ENCODE measurements at places on chromosomes 13 and 19. TPM values are rescaled to one million over a fixed set of nuclear protein-coding genes. Genes with fewer than 3 reads are reported as not detected.

GRCh38 chr13:24625331-24625731, 54.9 kb upstream of the ATP12A start:
- no peak for DNase-seq

The DNM2 gene
- total RNA-seq: 226 TPM

- no peak for DNase-seq
Measured at GRCh38 chr13:106173891-106174610, 361.4 kb downstream of the EFNB2 start.

DNA sequence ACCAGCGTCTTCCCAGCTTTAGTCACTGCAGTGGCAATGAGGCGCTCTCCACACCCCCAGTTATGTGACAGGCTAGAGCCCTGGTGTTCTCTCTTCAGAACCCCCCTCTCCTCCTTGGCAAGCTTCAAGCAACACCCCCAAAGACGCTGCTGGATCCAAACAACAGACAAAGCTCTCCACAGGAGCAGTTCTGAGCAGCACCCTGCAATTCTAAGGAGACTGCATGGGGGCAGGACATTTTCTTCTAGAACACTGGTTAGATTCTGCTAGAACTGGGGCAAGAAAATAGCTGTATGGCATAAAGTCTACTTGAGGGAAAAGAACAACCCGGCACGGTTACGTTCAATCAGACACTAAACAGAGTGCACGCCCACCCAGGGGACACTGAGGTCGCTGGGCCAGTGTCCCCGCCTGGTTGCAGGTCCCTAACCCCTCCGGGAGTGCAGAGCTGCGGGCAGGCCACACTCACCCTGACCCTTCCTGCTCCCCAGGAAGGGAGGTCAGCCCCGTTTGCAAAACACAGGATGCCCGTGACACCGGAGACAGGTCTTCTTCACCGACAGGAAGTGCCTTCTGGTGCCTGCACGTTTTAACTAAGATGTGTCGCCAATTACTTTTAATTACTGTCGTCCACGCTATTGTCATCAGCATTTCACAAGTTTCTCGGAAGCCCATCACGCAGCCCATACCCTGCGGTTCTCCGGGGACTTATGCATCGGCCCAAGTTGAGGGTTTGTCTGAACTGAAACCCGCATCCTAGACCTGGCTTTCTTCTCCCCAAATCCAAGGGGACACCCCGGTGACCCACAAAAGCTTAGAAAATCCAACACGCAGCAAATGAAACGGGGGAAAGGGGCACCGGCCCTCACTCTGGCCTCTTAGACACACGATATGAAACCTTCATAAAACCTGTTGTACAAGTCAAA, 943 bp downstream of the GJB6 start:
- DNase-seq: no peak

DNA sequence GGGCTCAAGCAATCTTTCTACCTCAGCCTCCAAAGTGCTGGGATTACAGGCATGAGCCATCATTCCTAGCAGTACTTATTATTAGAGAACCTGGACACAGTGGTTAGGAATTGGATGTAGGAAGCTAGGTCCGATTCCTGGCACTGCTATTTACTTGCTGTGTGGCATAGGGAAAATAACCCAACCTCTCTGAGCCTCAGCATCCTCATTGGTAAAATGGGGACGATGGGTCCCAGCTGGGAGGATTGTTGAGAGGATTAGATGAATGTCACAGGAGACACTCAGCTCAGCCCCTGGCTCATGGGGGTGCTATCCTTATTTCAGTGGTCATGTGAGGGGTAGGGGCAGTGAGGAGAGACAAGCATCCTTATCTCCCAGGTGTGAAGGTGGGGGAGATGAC, 6.8 kb upstream of the PEPD start:
- no peak for DNase-seq

GRCh38 chr19:37855098-37855497, 51.3 kb downstream of the WDR87 start:
- peak; percentile 72 for DNase-seq

DNA sequence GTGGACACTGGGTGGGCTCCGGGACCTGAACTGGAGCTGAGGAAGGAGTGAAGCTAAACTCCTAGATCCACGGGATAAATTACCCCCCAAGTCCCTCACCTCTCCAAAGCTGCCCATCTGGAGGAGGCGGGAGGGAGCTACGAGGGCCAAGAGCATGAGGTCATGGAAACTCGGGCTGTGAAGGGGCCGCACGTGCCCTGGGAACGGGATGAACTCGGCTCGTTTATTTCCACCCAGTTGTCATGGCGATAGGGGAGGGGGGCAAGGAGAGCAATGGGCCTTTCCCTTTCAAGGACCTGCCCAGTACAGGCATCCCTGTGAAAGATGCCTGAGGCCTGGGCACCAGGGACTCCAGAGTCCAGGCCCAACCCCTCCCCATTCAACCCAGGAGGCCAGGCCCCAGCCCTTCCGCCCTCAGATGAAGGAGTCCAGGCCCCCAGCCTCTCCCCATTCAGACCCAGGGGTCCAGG, 3.8 kb downstream of the PPP1R12C start:
- peak; percentile 95 for DNase-seq

DNA sequence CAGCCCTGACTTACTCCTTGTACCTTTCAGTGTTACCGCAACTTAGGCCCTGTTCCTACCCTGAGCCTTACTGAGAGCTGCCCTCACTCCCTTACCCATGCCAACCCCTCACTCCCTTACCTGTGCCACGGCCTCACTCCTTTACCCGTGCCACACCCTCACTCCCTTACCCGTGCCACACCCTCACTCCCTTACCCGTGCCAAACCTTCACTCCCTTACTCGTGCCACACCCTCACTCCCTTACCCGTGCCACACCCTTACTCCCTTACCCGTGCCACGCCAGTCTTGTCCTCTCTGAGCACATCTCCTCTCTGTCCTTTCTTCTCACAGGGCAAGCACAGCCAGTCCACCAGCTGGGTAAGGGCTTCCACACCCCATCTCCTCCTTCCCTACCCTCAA, 20.3 kb downstream of the AXL start:
- DNase-seq: no peak

- peak; percentile 78 for DNase-seq
Measured at GRCh38 chr19:40523322-40524047, 53.2 kb upstream of the SHKBP1 start.

GRCh38 chr19:37987356-37988332, 80.6 kb downstream of the SIPA1L3 start:
- no peak for DNase-seq

- DNase-seq: no peak
Measured at GRCh38 chr13:18628428-18628827, 553.2 kb downstream of the TUBA3C start.

DNA sequence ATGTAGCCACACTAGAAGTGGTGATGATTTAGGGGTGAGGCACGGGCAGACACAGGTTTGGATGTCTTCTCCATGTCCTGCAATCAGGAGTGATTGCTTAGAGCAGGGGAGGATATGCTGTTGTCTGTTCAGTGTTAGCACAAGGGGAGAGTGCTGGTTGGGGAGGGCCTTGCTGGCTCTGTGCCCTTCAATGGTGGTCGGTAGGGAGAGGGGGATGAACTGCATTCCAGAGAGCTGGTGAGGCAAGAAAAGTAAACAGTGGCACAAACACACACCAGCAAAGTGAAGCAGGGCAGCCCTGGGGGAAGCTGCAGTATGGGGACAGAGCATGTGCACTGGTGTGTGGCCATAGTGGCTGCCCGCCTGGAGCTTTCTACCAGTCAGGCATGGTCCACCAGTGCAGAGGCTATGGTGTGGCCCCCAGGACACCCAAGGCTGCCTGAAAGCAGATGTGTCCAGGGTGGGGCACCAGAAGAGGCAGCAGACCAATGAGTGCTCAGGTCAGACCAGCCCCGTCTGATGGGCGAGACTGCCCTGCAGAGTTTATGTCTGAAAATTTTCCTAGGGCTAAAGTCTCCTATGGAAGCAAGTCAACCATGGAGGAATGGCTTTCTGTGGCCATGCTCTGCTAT, 1676.9 kb downstream of the PCDH9 start:
- DNase-seq: peak; percentile 41

The ZNF44 gene
- 35.5 TPM for total RNA-seq

The URAD gene
- total RNA-seq: not detected

GRCh38 chr19:31168106-31168625, 181.1 kb downstream of the TSHZ3 start:
- DNase-seq: no peak

GRCh38 chr13:43730642-43731041, 56.1 kb downstream of the ENOX1 start:
- DNase-seq: peak; percentile 65

The CERS1 gene
- total RNA-seq: 0.50 TPM

- DNase-seq: no peak
Measured at GRCh38 chr13:33743438-33744368, 74.2 kb upstream of the RFC3 start.

- peak; percentile 84 for DNase-seq
Measured at GRCh38 chr19:42129399-42130253, 2.6 kb downstream of the POU2F2 start.

DNA sequence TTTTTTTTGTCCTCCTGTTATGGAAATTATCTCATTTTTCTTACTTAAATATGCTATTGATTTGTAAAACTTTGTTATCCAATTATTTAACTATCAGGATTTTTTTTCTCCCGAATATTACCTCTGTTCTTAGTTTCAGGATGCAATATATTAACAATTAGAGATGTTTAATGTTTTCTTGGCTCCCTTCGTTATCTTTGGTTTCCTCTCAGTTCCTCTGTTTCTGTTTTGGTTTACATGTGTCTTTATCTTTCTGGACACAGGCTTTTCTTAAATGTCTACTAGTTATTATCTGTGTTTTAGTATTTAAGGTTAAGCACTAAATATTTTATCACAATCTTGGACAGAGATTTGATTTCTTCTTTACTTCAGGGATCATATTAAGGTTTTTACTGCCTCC, 462.2 kb upstream of the SLC10A2 start:
- DNase-seq: no peak

GRCh38 chr13:67489016-67489415, 258.9 kb upstream of the PCDH9 start:
- no peak for DNase-seq

GRCh38 chr19:28887920-28888618, 324.9 kb downstream of the UQCRFS1 start:
- peak; percentile 20 for DNase-seq

- no peak for DNase-seq
Measured at GRCh38 chr13:46748300-46748699, 48.7 kb downstream of the ESD start.

The RNF225 gene
- total RNA-seq: 0.25 TPM
